ENCODE measurements at places on chromosomes 4 and X.

DNA sequence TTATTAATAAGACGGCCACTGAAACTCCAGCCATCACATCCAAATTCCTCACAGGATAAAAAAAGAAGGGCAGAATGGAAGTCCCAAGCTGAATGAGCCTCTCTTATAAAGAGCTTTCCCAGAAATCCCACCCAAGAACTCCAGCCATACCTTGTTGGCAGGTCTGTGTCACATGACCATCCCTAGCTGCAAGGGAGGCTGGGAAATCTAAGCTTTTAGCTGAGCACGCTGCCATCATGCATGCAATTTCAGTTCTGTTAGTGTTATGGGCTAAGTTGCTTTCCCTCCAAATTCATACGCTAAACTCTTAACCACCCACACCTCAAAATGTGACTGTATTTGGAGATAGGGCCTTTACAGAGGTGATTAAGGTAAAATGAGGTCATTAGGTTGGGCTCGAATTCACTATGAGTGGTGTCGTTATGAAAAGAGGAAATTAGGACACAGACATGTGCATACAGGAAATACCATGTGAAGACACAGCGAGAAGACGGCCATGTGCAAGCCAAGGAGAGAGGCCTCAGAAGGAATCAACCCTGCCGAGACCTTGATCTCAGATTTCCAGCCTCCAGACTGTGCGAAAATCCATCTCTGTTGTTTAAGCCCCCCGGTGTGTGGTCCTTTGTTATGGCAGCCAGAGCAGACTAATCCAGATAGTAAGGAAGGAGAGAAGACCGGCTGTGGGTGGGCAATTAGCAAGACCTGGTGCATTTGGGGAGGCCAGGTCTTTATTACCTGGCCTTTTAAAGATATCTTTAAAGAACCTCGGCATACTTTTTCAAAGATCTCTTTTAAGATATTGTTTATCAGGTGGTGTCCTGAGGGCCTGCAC lies 317.6 kb downstream of the BCOR start:
- DNase-seq = no peak

- DNase-seq = no peak
Observed at GRCh38 chr4:13540446-13541175, 3.7 kb downstream of the NKX3-2 start.

DNA sequence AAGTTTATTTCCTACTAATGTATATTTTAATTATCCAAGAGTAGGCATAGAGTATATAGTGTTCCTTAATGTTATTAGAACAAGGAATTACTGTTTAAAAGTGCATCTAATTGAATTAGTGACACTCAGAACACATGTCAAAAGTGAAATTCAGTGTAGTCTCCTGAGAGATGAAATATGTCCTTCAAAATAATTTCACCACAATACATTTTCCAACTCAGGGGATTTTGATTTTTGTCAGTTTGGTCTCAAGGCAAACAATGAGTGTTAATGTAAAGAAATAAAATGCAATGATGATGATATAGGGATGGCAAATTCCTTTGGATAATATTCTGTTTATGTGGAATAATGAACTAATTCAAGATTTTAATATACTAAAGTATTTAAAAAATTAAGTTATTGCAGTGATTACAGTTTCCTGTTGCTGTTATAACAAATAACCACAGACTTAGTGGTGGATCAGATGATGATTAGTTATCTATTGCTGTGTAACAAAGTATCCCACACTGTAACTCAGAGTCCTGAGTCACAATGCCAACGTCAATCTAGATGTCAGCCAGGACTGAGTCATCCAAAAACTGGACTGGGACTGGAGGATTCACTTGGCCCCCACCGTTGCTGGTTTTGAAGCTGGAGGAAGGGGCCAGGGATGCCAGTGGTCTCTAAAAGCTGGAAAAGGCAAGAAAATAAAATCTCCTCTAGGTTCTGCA lies 148.0 kb upstream of the SLC7A11 start:
- DNase-seq = no peak

- no peak for DNase-seq
Observed at GRCh38 chr4:7281691-7282665, 89.6 kb downstream of the SORCS2 start.

DNA sequence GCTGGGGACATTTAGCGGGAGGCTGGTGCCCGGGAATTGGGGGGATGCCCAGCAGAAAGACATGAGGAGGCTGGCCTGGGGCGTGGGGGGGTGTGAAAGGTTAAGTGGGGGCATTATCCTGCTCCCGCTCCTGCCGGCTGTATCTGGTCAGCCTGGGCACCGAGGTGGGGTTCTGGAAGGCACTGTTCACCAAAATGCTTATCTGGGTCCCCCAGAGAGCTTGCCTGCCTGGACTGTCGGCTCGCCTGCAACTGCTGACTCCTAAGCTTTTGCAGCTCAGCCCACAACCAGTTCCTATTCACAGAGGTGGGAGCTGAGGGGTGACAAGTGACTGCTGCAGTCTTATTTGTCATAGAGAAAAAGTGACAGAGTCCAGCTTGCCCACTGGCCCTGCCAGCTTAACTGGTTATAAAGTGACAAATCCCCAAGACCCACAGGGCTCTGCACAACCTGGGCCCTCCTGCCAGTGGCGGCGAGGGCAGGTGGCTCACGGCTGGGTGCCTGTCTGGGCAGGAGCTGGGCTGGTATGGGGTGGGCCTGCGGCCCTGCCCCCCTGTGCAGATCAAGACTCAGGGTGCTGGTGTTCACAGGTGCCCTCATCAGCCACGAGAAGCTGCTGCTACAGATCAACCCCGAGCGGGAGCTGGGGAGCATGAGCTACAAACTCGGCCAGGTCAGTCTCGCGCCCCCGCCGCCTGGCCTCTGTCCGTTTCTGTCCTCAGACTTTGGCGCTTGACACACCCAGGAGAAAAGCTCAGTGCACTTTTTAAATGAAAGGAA lies 23.7 kb upstream of the MSANTD1 start:
- DNase-seq = no peak

GRCh38 chr4:184471881-184472613 lies 2.3 kb downstream of the IRF2 start:
- DNase-seq = peak; percentile 24

All from CD4-positive, alpha-beta T cell treated with Interleukin-1 beta for 1 hour (primary cell).